ENCODE measurements at places on chromosomes 6 and 20.

- no peak for DNase-seq
These were observed 172.4 kb upstream of the PDE10A start for GRCh38 chr6:165835410-165835851.

GRCh38 chr20:51412333-51412871 lies 130.1 kb downstream of the NFATC2 start:
- DNase-seq, result no peak

GRCh38 chr20:46021361-46022359 lies 7.4 kb upstream of the SLC12A5 start:
- DNase-seq, result peak; percentile 52

DNA sequence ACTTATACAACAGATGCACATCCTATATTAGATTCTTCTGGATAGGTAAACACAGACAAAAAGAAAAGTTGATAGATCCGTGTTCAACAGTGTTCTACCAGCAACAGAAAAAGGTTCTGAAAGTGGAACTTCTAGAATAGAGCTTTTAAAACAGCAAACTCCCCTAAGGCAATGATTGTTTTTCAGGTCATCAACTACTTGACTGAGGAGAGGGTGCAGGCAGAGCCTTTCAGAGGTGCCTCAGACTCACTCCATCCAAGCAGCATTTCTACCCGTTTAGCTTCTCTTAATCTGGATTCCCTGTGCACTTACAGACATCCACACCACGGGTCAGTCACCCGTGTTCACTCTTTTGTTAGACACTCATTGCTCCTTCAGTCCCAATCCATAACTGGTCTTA lies 28.9 kb downstream of the FYN start:
- no peak for DNase-seq

DNA sequence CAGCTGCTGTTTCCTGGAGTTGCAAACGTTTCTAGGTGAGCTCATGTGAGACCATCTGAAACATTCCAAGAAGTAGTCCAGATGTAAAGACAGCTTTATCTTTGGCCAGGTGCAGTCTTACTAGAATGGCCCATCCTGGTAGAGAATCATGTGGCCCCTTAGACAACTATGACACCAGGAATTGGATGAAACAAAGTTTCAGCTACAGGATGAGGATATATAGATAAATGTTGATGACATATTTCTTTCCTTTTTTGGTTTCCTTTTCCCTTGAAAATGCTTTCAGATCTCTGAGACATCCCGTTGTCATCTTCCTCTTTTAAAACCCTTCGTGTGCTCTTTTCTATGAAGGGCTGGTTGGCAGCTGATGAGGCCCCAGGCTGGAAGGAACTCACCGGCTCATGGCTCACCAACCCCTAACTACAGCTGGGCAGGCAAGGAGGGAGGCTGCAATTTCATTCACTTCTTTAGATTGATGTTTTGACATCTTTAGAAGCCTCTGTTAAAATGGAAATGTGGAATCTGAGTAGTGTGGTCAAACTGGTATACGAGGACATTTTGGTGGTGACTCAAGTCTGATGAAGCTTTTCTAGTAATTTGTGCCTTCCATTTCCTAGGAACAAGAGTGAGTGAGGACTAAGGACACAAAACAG lies 167.9 kb upstream of the TNFAIP3 start:
- DNase-seq, result no peak

- no peak for DNase-seq
These were observed 108.7 kb downstream of the HTR1B start for GRCh38 chr6:77354581-77354980.

DNA sequence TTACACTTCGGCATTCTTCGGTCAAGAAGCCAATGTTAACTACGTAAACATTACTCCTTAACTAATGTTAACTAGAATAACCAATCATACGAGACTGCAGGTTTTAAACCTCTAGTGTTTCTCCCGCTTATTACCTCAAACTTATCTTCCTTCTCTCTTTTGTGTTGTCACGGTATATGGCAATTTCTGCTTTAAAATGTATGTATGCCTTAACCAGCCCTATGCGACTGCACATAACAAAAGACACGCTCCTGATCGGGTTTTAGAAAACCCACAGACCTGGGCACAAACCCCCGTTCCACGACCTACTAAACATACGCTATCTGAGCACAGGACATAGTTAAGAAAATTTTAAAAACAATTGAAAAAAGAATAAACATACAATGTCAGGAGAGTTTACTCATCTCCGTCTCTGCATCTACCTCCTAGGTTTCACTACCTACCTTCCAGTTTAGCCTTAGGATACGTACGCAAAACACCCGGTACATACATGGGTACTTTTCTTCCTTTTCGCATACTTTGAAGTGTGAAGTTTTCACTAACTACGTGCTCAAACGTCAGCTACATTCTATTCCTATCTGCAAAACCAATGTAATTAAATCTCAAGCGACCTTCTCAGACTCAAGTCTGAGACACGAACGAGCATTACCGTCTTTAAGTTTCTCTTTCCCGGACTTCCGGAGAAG lies 1.1 kb downstream of the CD164 start:
- peak; percentile 25 for DNase-seq
